Osteocyte (in vitro differentiated cells): ENCODE measurements at places on chromosomes 3 and 15.

GRCh38 chr3:129715854-129716253, 109.4 kb upstream of the PLXND1 start:
- no peak for DNase-seq

DNA sequence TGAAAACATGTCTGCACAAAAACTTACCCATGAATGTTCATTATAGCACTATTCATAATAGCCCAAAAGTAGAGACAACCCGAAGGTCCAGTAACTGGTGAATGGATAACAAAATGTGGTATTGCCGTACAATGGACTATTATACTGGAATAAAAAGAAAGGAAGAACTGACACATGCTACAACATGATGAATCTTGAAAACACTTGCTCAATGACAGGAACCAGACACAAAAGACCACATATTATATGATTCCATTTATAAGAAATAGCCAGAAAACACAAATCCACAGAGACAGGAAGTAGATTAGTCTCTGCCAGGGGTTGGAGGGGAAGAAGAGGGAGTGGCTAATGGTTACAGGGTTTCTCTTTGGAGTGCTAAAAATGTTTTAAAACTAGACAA, 18.3 kb downstream of the SHC4 start:
- DNase-seq, result no peak

DNA sequence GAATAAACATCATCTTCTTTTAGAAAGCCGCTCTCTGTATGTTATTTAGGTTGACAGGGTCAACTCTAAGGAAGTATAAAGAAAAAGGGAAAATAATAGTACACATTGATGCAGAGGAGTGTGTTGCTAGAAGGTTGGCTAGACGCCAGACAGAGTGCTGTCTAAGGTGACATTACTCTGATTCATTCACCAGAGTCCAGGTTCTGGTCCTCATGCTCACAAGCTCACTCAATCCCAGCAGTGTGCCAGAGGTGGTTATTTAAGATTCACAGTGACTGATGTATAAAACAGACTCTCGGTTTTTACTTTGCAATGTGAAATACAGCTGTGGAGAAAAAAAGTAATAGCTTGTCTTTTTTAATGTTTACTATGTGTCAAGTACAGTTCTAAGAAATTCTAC, 1.7 kb downstream of the CFAP44 start:
- DNase-seq, result no peak

GRCh38 chr3:58979840-58980239, 70.0 kb downstream of the CFAP20DC start:
- DNase-seq, result no peak

DNA sequence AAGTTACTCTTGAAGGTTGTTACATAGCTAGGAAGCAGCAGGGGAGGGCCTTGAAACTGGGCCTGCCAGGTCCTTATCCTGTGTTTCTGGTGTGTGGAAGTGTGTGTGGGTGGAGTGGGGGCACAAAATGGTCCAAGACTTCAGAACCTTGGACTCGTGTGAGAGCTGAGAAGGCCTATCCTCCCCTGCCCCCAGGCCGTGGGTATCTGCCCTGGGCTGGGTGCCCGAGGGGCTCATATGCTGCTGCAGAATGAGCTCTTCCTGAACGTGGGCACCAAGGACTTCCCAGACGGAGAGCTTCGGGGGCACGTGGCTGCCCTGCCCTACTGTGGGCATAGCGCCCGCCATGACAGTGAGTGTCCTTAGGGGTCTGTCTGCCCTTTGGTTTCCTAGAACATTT, 4.5 kb downstream of the CHRD start:
- DNase-seq, result no peak

DNA sequence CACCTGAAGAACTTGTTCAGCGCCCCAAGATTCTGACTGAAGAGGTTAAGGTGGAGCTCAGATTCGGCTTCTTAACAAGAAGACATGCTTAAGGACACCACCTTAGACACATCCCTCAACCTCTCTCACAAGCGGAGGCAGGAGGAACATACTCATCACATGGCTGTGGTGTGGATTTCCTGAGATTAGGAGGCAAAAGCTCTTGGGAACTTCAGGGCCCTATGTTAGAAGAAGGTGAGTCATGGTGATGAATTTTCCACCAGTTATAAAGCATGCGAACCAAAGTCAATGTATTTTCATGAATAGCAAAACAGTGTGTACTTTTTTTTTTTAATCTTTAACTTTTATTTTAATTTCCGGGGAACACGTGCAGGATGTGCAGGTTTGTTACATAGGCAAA, 212.2 kb upstream of the SUCLG2 start:
- DNase-seq, result no peak

DNA sequence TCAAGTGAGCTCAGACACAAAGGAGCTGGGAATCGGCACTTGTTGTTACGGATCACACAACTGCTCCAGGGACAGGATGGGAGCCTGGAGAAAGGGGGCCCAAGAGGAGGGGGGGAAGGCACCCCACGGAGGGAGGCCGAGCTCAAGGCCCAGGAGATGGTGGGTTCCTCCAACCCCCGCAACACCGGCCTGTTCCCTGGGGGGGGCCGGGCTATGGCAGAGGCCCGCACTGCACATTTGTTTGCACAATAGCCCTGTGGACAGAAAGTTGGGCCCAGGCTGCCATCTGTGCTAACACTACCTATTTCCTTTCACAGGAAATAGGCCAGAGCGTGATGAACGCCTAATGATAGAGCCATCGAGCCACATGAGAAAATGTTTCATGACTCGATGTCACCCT, 147.1 kb downstream of the NSMCE3 start:
- no peak for DNase-seq

- DNase-seq, result no peak
Observed at GRCh38 chr15:74812533-74812932, at the start of gene LMAN1L. Gene LMAN1L (plus strand): TSS chr15:74812835. CDS start chr15:74812855, 20 bp downstream.

DNA sequence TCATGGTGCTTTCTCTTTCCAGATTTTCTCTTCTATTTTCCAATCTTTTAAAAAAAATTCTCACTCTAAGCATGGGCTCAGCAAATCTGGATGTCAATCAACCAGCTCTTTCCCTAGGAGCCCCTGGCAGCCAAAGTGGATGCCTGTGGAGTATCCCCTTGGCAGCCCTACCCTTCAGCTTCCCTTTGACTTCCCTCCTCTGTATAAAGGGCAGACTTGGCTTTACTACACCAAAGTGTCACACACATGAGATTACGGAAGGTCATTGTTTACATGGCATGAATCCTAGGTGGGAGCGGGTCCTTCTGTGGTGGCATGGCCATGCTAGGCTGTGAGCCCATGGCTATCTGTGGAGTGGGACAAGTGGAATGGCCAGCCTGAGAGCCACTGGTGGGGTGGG, 379.9 kb downstream of the GABRB3 start:
- peak; percentile 54 for DNase-seq

DNA sequence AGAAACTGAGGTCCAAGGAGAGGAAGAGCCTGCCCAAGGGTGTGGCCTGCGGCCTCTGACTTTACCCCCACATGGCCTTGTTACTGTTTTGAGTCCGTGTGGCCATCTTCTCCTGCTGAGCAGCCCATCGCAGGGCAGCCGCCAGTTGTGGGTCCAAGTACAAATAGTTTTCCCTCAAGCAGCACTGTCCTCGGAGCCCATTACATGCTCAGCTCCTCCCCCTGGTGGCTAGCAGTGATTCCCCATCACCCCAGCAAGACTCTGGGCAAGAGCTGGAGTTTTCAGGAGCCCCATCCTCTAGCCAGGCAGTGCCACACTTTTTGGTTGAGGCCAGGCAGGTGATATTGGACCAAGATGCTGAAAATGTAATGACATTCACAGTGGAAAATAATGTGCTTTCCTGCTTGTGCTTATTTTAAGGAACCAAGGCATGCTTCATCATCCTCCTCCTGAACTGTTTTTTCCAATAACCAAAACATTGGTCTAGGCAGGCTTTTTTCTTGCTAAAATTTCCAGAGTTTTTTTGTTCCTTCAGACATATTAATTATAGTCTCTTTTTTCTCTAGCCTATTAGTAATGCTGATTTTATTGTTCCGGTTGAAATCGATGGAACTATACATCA, 23.2 kb upstream of the VILL start:
- DNase-seq, result no peak

DNA sequence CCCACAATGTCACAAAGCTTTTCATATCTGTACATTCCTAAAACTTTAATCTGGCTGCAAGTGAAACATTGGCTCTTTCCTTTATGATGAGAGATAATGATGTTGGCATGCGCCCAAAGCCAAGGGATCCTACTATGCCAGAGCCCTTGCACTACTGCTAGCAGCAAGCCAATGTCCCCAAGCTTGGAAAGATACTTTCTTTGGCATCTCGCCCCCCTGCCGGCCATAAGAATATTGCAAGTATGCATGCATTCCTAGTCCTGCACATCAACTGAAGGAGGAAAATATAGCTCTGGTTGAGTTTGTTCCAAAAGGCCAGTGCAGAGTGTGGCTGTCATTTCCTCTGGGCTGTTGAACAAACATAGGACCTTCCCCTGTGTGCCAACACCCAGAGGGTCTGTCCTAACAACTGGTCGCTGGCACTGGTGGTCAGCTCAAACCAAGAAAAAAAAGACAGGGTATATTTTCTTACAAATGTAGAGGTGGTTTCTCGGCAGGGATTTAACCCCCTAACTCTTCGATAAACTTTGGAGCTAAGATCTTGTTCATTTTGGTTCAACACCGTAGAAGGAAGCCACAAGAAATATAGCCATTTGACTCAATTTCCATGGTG, 120.9 kb upstream of the ZBED2 start:
- DNase-seq, result no peak

GRCh38 chr3:133843634-133844033, 38.0 kb downstream of the SRPRB start:
- DNase-seq, result no peak

DNA sequence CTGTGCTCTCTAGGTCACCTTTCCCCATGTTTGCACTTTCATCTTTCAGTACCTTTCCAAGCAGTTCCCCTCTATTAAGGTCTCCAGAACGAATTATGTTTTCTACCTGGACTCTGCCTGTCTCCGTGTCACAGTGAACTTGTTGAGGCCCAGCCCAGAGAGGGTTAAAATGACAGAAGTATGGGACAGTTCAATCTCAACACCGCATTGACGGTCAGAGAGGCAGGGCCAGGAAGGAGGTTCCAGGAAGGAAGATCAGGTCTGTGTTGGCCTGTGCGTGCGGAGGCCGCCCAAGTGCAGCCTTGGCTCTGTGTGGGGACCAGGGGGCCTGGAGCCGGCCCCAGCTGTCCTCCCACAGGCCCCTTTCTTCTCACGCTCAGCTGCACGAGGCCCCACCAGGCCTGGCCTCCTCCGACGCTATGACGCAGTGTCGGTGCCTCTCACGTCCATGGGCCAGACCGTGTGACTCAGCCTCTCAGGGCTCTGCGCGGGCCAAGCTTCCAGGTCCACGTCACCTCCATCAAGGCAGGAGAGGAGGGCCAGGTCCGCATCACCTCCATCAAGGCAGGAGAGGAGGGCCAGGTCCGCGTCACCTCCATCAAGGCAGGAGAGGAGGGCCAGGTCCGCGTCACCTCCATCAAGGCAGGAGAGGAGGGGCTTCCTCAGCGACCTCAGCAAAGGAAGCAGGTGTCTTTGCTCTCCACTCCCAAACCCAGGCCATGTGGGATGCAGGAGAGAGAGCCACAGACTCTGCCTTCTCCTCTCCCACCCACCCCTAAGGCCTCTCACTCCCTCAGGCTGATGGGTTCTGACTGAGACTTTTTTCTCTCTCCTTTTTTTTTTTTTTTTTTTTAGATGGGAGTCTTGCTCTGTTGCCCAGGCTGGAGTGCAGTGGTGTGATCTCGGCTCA, 83.1 kb downstream of the CPN2 start:
- no peak for DNase-seq

DNA sequence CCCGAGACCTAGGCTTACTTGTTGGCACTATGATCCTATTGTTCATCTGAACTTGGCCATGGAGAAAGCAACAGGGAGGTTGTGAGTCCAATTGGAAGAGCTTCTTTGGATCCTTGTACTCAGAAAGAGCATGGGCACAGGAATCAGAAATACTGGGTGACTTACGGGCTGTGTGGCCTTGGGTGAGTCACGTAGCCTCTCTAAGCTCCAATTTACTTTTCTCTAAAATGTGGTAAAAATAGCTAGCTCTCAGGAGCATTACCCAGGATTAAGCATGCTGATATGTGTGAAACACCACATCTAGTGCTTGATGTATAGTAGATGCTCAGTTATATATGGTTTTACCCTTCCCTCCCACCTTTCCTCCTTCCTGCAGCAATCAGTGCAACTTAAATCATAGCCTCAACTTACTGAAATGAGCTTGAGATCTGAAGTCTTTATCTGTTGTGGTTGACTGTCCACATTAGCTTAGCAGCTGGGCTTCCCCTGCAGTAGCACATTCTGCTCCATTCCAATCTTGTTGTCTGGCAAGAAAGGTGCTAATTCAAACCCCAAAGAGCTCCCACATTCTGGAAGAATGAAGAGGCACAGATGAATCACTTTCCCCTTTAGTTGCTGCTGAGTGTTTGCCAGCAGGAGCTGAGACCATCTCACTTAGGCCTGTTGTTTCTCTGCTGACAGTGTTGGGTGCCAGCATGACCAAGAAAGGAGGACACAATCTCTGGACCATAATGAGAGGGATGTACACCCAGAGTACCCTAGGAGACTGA, 299.1 kb upstream of the TRIM42 start:
- DNase-seq, result no peak

- no peak for DNase-seq
Observed at GRCh38 chr3:50815844-50816243, 141.1 kb downstream of the DOCK3 start.

- no peak for DNase-seq
Observed at GRCh38 chr15:67194171-67195114, 60.0 kb downstream of the AAGAB start.

DNA sequence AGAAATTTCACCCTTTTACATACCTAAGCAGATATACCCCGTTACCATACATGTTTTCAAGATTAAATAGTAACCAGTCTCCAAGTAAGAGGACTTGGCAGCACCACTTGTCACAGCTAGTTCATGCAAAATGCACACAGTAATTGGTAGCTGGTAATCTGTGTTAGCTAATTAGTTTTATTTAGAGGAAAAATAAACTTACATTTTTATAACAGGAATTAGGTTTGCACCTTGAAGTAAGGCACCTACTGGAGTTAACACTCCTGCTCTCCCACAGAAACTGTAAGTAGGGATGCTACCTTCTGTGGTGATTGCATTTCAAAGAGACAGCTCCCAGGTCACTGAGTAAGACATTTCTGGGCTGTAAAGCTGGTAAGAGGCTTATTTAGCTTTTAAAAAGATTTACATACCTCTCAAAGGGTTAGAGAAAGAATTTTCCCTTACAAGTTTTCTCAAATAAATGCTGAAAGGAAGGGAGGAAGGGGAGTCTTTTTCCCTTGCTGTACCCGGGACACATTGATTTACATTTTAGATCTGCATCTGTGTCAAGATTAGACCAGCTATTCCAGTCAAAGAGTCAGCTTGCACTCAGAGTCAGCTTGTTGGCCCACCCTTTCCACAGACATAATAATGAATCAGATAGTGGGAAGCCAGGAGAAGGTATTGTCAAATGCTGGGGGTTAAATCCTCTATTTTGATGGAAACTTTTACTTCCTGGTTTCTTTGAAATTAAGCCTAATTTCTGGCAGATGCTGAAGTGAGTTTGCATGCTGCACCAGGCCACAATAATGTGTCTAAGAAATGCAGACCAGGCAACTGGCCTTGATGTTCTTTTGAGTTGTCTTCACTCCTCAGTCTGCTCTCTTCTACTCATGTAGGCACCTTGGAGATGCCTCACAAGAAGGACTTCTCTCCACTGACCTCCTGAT, 77.6 kb upstream of the CHD2 start:
- DNase-seq, result no peak
